ENCODE measurements at places on chromosomes 5 and 9.

GRCh38 chr5:101590384-101590783, 687.3 kb upstream of the ST8SIA4 start:
- DNase-seq, result no peak

DNA sequence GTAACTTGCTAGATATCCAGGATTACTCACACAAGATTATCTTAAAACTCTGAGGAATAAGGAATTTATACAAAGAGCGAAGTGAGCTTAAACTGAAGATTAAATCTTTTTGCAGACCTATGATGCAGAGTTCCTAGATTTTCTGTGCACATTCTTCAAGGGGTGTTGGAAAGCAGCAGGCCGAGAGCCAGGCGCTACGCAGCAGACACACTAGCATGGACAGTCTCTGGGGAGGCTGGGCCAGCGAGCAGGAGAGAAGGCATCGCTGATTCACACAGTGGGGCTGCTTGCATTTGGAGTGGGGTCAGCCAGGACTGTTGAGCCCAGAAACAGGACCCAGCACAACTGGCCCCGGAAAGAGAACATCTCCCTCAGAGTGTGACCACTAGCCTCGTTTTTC, 136.3 kb downstream of the ADAMTS16 start:
- DNase-seq, result no peak

DNA sequence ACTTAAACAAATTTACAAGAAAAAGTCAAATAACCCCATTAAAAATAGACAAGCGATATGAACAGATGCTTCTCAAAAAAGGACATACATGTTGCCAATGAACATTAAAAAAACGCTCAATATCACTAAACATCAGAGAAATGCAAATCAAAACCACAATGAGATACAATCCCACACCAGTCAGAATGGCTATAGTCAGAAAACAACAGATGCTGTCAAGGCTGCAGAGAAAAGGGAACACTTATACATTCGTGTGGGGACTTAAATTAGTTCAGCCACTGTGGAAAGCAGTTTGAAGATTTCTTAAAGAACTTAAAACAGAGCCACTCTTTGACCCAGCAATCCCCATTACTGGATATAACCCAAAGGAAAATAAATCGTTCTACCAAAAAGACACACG, 10.8 kb downstream of the OR13F1 start:
- no peak for DNase-seq

DNA sequence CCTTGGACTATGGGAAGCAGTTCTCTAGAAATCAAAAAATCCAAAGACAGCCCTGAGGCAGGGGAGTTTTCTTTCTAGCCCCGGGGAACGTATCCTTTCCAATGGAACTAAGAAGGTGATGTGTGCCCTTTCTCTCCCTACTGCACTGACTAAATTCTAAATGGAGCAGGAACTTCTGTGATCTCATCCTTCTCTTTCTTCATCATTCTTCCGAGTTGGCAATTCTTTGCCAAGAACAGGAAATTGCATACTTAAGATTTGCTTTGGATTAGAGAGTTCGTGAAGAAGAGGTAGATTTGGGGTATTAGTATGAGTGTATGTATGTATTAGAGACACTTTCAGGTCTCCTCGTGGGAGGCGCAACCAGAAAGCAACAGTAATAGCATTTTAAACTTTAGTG, 178.0 kb upstream of the PIK3R1 start:
- peak; percentile 71 for DNase-seq

DNA sequence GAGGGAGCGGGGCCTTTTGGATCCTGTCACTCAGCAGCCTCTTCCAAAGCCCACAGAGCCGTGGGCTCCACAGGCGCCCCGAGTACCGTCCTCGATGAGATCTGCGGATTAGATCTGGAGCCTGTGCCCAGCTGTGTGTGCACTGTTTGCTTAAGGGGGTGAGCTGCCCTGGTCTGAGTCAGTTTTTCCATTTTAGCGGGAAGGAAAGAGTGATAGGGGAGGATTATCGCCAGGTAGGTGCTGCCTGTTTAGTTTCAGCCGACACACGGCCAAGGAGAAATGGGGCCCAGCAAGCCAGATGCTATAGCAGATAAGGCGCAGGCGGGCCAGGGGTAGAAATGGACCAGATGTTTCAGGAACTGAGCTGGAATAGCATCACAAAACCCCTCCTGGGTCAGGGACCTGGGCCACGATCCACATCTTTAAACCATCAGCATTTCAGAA, 18.1 kb downstream of the COL5A1 start:
- no peak for DNase-seq

- DNase-seq, result no peak
These were observed 136.6 kb upstream of the ICE1 start for GRCh38 chr5:5285906-5286305.

DNA sequence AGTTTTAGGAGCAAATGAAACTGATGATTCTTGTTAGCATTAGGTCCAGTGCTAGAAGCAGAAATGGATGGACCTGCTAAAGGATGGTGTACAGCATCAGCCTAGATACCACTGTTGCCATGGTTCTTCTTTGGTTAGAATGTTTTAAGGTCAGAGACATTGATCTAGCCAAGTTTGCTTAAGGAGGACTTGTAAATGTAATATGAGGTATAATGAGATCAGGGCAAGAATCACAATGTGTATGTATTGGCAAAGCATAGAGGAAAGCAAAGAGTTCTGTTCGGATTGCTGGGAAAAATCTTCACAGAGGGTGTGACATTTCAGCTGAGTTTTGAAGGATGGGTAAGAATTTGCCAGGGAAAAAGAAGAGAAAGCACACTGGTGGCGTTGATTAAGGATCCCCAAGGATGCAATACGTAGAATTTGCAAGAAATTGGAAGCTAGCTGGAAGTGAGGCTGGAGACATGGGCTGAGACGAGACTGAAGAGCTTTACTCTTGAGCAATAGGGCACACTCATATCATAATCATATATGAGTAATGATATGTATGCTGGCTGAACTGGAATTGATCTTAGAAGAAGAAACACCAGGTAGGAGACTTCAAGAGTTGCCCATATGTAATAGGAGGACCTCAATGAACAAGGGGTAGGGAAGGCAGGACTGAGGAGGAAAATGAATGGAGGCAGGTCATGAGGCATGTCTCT, 102.0 kb downstream of the ZNF462 start:
- no peak for DNase-seq

GRCh38 chr5:112885001-112885400, 23.9 kb downstream of the SRP19 start:
- no peak for DNase-seq

DNA sequence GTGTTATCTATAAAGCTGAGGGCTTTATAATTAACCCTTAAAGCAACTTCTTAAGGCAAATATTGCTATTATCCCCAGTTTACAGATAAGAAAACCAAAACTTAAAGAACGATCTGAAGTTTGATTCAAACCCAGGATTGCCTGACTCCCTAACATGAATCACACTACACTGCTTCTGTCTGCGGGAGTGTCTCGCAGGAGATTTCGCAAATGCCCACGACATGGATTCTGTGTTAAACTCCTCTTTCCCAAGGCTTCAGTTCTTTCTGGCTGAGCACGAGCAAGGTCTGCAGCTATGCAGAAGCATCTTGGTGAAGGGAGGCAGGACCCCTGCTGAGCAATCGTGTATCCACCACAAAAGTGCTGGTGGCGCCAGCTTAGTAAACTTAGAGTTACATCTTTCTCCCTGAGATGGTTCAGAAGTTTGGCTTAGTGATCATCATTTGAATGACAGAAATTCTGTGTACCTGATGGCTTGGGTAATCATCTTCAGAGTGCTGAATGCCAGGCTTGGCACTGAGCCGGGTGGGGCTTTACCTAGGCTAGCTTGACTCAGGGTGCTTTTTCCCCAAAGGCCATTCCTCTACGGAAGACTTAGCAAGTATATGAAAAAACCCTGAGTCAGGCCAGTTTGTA, 81.4 kb upstream of the PIK3R1 start:
- DNase-seq, result no peak
